ENCODE measurements at places on chromosomes 11 and 22. TPM values are rescaled to one million over a fixed set of nuclear protein-coding genes. Genes with fewer than 3 reads are reported as not detected.

HEPN1 gene
- not detected for total RNA-seq

KCNA4 gene
- total RNA-seq: not detected

C22orf31 gene
- total RNA-seq: not detected

VSIG2 gene
- 0.25 TPM for total RNA-seq

SCUBE1 gene
- 0.31 TPM for total RNA-seq

RFPL1 gene
- not detected for total RNA-seq

SMPD1 gene
- total RNA-seq: 24.4 TPM

E2F8 gene
- 13.3 TPM for total RNA-seq

DRD2 gene
- total RNA-seq: not detected

SLN gene
- total RNA-seq: not detected

NOL12 gene
- 50.5 TPM for total RNA-seq

IL10RA gene
- 58.1 TPM for total RNA-seq

FOXRED2 gene
- 26.3 TPM for total RNA-seq

IFITM1 gene
- total RNA-seq: 99.3 TPM

DEUP1 gene
- total RNA-seq: not detected

SLC22A12 gene
- total RNA-seq: not detected

CD6 gene
- 209 TPM for total RNA-seq

IL17REL gene
- total RNA-seq: 0.13 TPM

TUB gene
- total RNA-seq: 0.29 TPM

CCDC86 gene
- total RNA-seq: 107 TPM

IFITM10 gene
- 1.2 TPM for total RNA-seq

JAML gene
- total RNA-seq: 305 TPM

ACP2 gene
- 19.3 TPM for total RNA-seq

OR2AG2 gene
- not detected for total RNA-seq

XPNPEP3 gene
- 18.5 TPM for total RNA-seq

SCT gene
- not detected for total RNA-seq

OR51B2 gene
- not detected for total RNA-seq

FOLH1 gene
- total RNA-seq: not detected

CD3E gene
- total RNA-seq: 500 TPM

PACSIN3 gene
- total RNA-seq: 9.9 TPM

SSTR3 gene
- total RNA-seq: 0.46 TPM

GUCY1A2 gene
- total RNA-seq: not detected
